ENCODE measurements at places on chromosomes 7 and 10.

GRCh38 chr7:27872356-27873275, 132.7 kb downstream of the TAX1BP1 start:
- DNase-seq, result no peak

DNA sequence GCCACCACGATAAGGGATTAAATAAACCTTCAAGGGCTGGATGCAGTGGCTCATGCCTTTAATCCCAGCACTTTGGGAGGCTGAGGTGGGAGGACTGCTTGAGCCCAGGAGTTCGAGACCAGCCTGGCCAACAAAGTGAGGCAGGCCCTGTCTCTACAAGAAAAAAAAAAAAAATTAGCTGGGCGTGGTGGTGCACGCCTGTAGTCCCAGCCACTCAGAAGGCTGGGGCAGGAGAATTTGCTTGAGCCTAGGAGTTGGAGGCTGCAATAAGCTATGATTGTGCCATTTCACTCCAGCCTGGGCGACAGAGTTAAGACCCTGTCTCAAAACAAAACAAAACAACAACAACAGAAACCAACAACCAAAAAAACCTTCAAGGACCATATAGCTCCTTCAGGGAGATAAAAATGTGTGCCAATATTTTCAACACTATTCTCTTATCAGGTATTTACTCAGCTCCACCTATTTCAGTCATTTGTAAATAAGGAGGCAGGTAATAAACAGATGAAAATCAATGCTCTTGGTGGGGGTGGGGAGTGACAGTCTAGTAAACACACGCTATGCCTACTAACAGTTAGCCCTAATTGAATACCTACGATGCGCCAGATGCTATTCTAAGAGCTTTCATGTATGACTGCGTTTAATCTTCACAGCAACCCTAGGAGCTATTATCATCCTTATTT, 13.2 kb downstream of the BAIAP2L1 start:
- no peak for DNase-seq

GRCh38 chr7:155283565-155284194, 14.0 kb upstream of the INSIG1 start:
- DNase-seq, result no peak

- no peak for DNase-seq
These were observed 63.8 kb downstream of the PALS2 start for GRCh38 chr7:24637021-24637420.

DNA sequence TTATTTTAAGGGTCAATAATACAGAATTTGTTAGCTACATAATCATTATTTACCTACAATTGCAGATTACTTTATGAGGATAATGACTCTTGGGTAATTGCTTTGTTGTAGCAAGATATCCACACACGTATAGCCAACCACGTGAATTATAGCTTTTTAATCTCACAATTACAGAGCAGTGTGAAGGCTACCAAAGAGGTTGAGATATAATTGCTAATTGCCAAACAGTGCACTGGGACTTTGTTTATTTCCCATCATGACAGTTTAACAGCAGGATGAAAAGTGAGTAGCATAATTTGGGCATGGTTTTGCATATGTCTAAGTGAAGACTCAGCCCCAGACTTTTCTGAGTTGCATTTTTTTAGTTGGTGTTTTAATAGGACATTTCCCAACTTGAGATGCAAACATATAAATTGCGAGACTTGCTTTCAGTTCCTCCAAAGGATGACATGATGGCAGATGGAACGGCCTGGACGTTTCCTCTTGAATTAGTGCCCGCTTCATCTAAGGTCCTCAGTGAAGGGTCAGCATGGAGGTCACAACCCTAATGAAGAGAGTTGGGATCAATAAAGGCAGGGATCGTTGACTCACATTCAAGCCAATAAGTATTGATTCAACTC, 180.7 kb upstream of the GPR26 start:
- no peak for DNase-seq

DNA sequence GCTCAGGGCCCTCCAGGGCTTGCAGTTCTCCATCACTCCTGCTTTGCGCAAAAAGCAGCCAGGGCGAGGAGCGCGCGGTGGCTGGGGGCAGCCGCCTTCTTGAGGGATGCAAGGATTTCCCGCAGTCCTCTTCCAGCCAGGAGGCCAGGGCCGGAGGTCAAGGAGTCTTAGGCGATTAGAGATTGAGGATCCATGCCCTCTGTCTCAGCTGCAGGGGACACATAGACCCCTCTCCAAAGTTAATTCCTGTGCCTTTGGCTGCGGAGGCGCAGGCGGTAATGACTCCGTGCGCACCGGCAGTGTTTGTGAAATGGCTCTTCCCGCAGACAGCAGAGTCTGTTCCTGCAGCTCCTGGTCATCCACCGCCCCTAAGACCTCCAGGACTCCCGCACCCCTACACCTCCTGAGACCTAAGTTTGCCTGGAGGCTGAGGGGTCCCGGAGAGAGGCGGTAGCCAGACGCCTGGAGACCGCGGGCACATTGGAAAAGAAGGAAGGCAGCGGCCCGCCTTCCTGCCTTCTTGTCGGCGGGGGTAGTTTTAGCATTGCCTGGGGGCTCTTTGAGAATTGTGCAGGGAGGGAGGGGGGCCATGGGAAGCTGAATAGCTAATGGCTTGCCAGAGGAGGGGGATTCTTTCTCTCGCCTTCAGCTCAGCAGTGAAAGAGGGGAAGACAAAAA, 3.3 kb upstream of the NEUROG3 start:
- no peak for DNase-seq

DNA sequence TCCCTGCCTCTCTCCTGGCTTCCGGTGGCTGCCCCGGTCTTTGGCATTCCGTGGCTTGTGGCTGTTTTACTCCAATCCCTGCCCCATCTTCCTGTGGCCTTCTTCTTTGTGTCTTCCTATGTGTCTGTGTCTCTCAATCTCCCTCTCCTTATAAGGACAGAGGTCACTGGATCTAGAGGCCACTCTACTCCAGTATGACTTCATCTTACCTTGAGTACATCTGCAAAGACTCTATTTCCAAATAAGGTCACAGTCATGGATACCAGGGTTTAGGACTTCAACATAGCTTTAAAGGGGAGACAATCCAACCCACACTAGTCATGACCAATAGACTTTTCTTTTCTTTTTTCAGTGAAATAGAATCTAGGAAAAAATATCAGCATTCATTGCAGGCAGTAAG, 153.3 kb upstream of the INSYN2A start:
- DNase-seq, result no peak

GRCh38 chr7:2527505-2528467, 8.2 kb downstream of the LFNG start:
- no peak for DNase-seq

- DNase-seq, result no peak
These were observed 628 bp downstream of the MRPS33 start for GRCh38 chr7:141014125-141014523.

DNA sequence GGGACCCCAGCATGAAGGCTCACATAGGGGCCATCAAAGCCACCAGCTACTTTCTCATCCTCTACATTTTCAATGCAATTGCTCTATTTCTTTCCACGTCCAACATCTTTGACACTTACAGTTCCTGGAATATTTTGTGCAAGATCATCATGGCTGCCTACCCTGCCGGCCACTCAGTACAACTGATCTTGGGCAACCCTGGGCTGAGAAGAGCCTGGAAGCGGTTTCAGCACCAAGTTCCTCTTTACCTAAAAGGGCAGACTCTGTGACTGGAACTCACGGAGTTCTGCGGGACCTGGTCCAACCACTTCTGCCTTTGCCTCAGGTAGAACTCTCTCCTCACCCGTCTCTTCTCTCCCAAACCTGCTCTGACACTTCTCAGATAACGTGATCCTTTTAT, 945 bp downstream of the TAS2R40 start:
- DNase-seq, result no peak

- no peak for DNase-seq
These were observed 360.6 kb upstream of the ADARB2 start for GRCh38 chr10:2097937-2098336.

DNA sequence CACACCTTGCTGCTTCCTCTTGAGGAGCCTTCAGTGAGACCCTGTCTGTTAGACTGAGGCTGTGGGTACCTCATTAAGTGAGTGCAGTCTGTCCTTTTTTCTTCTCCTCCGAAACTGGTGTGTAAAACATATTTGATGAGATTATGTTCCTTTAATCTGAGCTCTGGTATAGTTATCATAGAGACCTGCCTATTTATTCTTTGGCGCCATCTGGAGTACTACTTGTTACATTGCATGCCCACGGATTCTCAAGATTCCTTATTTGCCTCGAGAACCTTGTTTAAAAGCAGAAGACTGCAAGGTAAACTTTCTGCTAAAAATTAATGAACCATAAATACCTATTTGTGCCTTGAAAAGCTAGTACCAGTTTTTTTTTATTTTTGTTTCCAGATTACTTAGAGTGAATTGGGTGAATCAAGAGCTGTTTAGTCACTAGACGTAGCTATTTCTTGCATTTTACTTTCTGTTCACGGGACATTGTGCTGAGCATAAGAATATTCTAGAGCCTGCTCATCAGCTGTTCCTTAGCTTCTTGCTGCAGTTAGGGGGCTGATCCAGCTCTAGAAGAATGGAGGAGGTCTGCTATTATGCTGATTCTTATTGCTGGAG, 16.9 kb upstream of the STMP1 start:
- no peak for DNase-seq

- no peak for DNase-seq
These were observed 103.1 kb upstream of the PCBD1 start for GRCh38 chr10:70991140-70992124.

DNA sequence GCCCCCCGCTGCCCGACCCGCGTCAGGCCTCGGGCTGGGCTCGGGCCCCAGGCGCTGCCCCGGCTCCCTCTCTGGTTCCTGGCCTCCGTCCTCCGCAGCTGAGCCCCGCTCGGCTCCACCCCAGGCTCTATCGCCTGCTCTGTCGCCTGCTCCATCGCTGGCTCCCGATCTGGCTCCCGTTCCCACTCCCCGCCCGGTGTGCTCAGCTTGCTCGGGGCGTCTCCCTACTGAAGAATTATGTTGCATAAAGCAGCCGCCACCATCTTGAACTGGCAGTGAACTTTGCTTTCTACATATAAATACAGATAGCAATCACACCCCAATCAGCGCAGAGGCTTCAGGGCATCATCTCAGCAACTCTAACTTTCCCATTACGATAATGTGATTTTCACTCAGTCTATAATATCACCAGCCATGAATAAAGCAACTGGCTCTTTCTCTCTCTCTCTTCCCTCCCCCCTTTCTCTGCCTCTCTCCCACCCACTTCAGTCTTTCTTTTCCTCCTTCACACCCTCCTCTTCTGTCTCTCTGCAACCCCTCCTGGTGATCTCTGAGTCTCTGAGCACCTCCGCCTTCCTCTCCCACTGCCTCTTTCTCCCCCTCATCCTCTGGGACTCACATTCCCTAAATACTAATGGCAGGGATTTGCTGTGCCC, 43.3 kb upstream of the BTRC start:
- no peak for DNase-seq

DNA sequence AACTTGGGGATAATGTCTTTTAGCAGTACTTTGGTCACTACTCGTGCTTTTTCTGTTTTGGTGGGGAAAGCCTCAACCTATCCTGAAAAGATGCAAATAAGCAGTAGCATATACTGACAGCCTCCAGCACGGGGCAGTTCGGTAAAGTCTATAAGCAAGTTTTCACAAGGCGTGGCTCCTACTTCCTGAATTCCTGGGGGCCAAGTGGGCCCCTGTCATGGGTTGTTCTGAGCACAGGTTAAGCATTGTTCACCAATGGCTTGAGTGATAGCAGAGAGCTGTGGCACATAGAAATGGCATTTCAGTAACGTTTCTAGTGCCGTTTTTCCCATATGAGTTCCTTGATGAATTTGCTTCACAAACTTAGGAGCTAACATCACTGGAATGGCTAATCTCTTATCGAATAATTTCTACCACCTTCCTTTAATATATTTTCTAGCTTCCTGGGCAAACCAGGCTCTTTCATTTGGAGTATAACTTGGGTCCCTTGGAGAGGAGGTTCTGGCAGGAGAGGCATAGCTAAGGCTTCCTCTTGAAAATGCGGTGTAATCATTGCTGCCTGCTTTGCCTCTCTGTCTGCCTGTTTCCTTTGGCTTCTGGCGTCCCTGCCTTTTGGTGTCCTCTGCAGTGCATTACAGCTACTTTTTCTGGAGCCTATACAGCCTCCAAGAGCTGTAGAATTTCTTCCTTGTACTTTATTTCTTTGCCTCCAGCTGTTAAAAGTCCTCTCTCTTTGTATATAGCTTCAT, 11.7 kb upstream of the ZNF239 start:
- DNase-seq, result no peak

- no peak for DNase-seq
These were observed 73.4 kb upstream of the FAM13C start for GRCh38 chr10:59435707-59436106.

- DNase-seq, result no peak
These were observed 20.0 kb downstream of the CUBN start for GRCh38 chr10:17109475-17110207.

- no peak for DNase-seq
These were observed 33.6 kb downstream of the PDE1C start for GRCh38 chr7:32036557-32036956.

- peak; percentile 39 for DNase-seq
These were observed 241.5 kb upstream of the PITRM1 start for GRCh38 chr10:3413937-3414666.

DNA sequence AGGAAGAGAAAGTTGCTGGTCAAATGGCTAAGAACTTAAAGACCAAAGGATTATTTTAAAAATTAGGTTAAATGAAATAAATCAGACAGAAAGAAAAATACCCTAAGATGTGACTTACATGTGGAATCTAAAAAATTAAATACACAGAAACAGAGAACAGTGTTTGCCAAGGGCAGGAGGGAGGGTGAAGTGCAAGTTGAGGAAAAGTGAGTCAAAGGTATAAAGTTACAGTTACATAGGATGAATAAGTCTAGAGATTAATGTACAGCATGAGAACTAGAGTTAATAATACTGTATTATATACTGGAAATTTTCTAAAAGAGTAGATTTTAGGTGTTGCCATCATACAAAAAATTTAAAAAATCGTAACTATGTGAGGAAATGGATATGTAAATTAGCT, 146.3 kb downstream of the MDFIC start:
- DNase-seq, result no peak

DNA sequence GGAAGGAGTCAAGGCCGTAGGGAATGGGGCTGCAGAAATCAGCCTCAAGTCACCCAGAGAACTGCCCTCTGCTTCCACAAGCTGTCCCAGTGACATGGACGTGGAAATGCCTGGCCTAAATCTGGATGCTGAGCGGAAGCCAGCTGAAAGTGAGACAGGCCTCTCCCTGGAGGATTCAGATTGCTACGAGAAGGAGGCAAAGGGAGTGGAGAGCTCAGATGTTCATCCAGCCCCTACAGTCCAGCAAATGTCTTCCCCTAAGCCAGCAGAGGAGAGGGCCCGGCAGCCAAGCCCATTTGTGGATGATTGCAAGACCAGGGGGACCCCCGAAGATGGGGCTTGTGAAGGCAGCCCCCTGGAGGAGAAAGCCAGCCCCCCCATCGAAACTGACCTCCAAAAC, 50.2 kb upstream of the PDCD4 start:
- DNase-seq, result no peak

DNA sequence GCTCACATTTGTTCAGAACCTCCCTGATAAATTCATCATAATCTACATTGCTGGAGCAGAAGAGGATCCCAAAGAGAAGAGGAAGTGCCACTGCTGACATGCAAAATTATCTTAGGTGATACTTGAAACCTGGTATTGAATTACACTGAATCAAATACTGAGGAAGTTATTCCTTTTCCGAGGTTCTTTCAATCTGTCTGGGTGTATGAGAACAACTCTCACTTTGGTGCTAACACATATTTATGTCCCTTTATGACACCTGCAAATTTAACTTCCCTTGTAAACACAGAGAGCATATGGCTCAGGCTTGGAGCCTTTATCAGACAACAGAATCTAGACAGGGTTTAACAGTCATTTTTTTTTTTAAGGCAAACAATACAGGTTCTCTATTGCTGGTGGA, 131.4 kb downstream of the SRPK2 start:
- no peak for DNase-seq

- no peak for DNase-seq
These were observed 115.9 kb downstream of the MALRD1 start for GRCh38 chr10:19164461-19164860.
